ENCODE measurements at places on chromosomes 1 and 21.

DNA sequence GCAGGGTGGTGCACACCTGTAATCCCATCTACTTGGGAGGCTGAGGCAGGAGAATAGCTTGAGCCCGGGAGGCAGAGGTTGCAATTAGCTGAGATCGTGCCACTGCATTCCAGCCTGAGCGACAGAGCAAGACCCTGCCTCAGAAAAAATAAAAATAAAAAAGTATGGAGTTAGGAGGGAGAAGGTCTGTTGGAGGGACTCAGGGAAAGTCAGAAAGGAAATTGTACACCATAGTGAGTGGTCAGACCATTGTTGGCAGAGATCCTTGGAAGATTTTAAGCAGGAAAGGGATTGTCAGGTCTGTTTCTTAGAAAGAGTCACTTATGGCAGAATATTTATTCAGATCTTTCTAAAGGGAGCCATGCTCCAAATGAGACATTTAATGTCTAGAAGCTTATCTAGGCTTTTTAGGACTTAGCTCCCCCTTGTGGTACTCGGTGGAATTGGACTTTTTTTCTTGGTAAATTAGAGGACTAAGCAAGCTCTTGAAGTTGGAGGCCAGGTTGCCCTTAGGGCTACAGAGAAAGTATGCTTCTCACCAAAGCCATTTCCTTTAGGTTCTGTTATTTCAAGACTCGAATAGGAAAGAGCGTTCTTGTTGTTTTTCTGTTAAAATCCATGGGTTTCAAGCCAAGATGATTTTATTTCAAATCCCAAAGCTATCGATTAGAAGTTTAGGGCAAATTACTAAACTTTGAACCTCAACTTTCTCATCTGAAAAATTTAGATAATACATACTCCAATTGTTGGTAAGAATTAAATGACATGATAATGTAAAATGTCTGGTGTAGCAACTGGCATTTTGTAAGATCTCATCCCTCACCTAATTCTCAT, 16.5 kb downstream of the MIA3 start:
- peak; percentile 82 for DNase-seq

GRCh38 chr1:27144920-27145661, 9.8 kb downstream of the SLC9A1 start:
- no peak for DNase-seq

- no peak for DNase-seq
These were observed 27.4 kb downstream of the TIAM1 start for GRCh38 chr21:31316488-31317169.

GRCh38 chr1:245156041-245156735, 1.4 kb downstream of the KIF26B start:
- DNase-seq = peak; percentile 53

DNA sequence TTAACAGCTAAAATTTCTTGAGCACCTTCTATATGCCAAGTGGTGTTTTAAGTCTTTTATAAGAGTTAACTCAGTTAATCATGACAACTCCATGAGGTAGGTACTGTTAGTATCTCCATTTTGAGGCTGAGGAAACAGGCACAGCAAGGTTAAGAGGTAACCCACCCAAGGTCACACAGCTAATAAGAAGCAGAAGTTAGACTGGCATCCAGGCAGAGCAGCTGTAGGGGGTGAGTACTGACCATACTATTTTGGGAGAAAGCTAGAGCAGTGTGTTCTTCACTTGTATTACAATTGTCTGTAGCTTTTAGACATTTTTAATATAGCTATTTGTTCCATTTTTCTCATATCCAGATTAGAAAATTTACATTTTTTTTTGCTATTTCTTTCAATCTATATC, 4.8 kb downstream of the ATP6V1G3 start:
- DNase-seq = no peak

GRCh38 chr1:157678721-157679120, 21.8 kb downstream of the FCRL3 start:
- no peak for DNase-seq

DNA sequence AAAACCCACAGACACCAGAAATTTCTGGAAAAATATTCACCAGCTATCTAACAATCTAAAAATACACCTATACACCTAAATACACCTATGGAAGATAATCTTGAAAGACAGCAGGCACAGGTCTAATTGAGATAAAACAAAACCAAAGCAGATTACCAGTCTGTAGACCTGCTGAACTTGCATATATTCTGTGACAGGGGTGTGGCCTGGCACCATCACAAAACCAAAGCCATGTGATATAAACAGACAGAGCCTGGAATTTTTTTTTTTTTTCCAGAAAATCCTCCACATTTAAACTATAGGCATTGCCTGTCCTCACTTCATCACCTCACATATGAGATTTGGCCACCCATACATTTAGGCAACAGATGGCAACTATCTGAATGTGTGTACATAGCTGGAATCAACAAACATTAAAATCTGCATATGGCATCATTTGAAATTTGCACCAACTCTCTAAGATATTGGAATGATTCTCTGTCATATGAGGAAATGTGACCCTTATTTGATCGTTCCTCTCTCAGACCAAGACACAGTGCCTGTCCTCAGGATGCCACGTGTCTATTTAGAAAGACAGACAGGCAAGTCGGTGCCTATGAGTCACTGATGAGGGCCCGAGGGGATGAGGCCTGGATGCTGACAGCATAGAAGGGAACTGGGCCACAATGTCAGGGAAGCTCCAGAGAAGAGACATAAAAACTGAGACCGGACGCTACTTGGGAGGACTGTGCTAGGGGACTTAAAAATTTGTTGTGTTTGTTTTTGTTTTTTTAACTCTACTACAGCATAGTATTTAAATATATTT, 32.6 kb downstream of the NMNAT2 start:
- no peak for DNase-seq

- DNase-seq = peak; percentile 95
These were observed 27.2 kb upstream of the EPS8L3 start for GRCh38 chr1:109790735-109791494.

DNA sequence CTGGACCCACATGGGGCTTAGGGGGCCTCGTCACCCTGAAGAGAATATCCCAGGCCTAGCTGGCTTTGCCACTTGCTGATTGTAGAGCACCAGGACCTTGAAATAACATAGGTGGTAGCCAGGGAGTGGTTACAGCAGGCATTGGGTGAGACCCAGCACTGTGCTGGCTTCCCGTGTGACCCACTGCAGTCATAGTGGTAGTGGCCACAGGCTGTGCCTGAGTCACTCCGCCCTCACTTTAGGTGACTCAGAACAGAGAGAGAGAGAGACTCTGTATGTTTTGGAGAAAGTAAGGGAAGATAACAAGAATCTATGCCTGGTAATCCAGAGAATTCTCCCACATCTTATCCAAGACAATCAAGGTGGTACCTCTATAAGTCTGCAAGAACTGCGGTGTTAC, 98.7 kb upstream of the LHX8 start:
- DNase-seq = no peak

GRCh38 chr1:1402072-1402900, 3.2 kb upstream of the CCNL2 start:
- DNase-seq = peak; percentile 43

- DNase-seq = no peak
These were observed 23.1 kb upstream of the USP25 start for GRCh38 chr21:15706696-15707095.

GRCh38 chr1:27545271-27545670, 55.3 kb upstream of the WASF2 start:
- no peak for DNase-seq

GRCh38 chr1:47106792-47107191, 30.4 kb upstream of the CYP4A22 start:
- DNase-seq = no peak

GRCh38 chr1:232164078-232164963, 465.6 kb downstream of the SIPA1L2 start:
- DNase-seq = no peak

GRCh38 chr21:45556645-45557615, 14.7 kb upstream of the SLC19A1 start:
- no peak for DNase-seq
